ENCODE measurements at places on chromosomes 12 and 14.

- no peak for DNase-seq
Measured at GRCh38 chr14:105465209-105466031, 9.2 kb upstream of the CRIP2 start.

GRCh38 chr12:4112734-4113325 lies 160.7 kb upstream of the CCND2 start:
- DNase-seq = no peak

GRCh38 chr14:75709207-75709812 lies 48.3 kb downstream of the TTLL5 start:
- peak; percentile 71 for DNase-seq

GRCh38 chr14:28813810-28814209 lies 47.2 kb downstream of the FOXG1 start:
- DNase-seq = no peak

GRCh38 chr12:41362510-41362909 lies 174.4 kb downstream of the PDZRN4 start:
- DNase-seq = no peak

GRCh38 chr12:47881826-47882427 lies 22.9 kb downstream of the VDR start:
- DNase-seq = no peak

DNA sequence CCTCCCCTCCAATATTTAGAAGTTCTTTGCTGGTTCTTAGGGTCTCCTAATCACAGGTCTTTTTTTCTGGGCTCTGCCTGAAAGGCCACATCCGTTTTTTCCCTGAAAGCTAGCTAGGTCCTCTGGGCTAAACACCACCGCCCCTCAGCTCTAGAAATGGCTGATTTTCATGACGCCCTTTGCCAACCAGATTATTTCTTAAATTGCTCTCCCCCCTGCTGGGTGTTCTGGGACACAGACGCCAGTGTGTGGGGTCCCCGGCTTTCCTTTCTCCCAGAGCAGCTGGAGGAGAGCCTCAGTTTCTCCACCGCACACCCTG lies 45.3 kb upstream of the ATP23 start:
- DNase-seq = no peak

- DNase-seq = no peak
Measured at GRCh38 chr14:99192830-99193229, 79.2 kb downstream of the BCL11B start.

GRCh38 chr12:95613021-95613420 lies 61.7 kb upstream of the USP44 start:
- no peak for DNase-seq

GRCh38 chr12:108884116-108885012 lies 4.5 kb downstream of the DAO start:
- DNase-seq = peak; percentile 75

DNA sequence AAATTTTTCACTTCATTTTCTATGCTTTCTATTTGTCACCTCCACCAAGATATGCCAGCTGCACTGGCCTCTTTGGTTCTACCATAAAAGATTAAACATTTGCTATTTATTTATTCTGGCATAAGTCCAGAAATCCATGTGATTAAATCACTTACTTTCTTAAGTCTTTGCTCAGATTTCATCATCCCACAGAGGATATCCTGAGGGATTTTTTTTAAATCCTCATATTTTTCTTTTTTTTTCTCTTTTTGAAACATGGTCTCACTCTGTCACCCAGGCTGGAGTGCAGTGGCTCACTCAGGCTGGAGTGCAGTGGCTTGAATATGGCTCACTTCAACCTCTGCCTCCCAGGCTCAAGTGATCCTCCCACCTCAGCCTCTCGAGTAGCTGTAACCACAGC lies 645.4 kb upstream of the ATXN7L3B start:
- DNase-seq = no peak

GRCh38 chr12:113808095-113808951 lies 157.8 kb downstream of the RBM19 start:
- no peak for DNase-seq

- DNase-seq = no peak
Measured at GRCh38 chr12:24853588-24853987, 95.3 kb downstream of the BCAT1 start.

GRCh38 chr12:40738856-40739255 lies 46.6 kb downstream of the CNTN1 start:
- no peak for DNase-seq

DNA sequence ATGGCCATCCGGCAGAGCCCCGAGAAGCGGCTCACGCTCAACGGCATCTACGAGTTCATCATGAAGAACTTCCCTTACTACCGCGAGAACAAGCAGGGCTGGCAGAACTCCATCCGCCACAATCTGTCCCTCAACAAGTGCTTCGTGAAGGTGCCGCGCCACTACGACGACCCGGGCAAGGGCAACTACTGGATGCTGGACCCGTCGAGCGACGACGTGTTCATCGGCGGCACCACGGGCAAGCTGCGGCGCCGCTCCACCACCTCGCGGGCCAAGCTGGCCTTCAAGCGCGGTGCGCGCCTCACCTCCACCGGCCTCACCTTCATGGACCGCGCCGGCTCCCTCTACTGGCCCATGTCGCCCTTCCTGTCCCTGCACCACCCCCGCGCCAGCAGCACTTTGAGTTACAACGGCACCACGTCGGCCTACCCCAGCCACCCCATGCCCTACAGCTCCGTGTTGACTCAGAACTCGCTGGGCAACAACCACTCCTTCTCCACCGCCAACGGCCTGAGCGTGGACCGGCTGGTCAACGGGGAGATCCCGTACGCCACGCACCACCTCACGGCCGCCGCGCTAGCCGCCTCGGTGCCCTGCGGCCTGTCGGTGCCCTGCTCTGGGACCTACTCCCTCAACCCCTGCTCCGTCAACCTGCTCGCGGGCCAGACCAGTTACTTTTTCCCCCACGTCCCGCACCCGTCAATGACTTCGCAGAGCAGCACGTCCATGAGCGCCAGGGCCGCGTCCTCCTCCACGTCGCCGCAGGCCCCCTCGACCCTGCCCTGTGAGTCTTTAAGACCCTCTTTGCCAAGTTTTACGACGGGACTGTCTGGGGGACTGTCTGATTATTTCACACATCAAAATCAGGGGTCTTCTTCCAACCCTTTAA lies 1.5 kb downstream of the FOXG1 start:
- DNase-seq = no peak

GRCh38 chr12:11705010-11705409 lies 55.5 kb downstream of the ETV6 start:
- no peak for DNase-seq

DNA sequence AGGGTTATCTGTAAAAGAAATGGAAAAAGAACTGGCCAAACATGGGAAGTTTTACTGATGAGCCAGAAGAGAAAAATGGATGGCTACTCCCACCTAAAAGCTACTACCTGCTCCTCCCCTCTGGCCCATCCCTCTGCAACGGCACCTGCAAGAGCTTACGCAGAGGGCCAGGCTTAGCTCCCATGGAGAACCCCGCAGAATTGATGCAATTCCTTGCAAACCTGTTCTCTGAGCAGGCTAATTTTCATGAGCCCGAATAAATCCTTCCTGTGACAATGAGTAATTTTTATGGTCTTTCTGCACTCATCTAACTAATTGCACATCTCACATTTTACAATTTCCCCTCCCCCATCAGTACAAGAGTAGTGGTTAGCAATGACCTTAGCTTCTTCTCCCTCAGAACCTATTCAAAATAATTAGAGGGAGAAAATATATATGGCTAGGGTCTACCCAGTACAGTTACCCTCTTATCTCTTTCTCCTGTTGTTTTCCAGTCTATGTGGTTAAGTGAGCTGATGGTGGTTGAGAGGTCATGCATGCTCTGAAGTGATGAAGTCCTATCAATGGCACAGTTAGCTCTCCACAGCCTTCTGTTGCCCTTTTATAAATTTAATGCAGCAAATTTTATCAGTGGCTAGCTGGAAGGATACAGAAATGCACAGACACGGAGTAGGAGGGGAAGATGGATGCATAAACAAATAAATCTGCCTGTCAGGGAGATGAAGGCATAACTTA lies 67.7 kb upstream of the NTF3 start:
- DNase-seq = no peak

GRCh38 chr14:90981636-90982035 lies 78.8 kb downstream of the RPS6KA5 start:
- DNase-seq = no peak

- no peak for DNase-seq
Measured at GRCh38 chr12:77644915-77645605, 185.6 kb upstream of the NAV3 start.

DNA sequence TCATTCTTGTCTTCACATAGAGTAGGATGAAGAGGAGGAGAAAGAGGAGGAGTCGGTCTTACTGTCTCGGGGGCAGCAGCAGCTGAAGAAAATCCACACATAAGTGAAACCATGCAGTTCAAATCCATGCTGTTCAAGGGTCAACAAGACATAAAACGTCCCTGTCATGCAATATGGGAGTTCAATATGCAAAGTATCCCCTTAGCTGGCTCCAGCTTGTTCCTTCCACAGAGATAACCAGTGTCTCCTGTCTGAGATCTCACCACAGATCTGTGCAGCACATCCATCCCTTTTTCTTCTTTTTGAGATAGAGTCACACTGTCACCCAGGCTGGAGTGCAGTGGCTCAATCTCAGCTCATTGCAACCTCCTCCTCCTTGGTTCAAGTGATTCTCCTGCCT lies 357.5 kb downstream of the GALC start:
- no peak for DNase-seq

DNA sequence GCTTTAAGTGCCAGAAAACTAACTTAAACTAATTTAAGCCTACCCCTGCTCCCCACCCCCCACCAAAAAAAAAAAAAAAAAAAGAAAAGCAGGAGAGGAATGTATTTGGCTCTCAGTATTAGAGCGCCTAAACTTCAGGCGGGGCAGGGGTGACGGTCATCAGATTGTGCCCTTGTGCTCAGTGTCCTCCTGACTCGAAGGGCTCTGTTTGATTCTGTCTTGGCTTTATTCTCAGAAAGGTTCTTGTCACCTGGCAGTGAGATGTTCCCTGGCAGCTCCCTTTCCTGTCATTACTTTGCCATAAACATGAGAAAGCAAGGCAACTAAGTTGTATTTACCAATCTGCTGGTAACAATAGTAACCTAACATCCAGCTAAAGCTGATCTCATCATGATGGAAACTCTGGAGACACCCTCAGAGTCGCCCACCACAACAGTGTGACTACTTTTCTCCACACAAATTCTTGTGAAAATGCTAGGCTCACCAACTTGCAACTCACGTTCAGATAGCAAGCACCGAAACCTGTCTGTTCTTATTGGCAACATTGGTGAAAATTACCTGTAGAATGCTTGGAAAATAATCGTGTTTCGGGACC lies 39.0 kb upstream of the WNK1 start:
- DNase-seq = no peak

DNA sequence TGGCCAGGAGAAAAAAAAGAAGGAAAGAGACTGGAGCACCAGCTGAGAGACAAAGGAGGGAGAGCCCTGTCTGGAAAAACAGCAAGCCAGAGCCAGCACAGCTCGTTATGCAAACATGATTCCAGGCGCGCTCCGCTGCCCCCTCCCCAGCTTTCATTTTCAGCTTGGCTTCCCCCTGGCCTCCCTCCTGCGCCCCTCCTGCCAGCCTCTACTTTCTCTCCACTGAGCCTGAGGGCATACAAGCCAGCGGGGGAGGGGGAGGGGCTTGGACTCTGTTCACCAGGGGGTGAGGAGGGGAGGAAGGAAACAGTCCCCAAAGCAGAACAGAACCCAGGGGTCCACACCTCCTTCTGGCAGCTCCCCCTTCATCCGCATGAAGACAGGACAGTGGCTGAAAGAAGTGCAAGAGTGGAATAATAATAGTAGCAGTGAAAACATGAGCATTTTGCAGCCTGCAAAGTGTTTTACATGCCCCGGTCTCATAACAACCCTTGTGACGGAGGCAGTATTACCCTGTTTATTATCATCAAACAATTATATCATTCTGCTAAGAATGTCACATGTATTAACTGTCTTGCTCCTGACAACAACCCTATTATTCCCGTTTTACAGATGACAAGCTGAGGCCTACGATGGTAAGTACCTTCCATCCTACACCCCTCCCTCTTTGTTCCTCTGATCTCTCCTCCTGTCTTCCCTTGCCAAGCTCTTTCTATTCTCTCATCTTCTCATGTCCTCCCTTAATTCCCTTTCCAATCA lies 24.2 kb downstream of the SMUG1 start:
- DNase-seq = no peak

Data from CD4-positive, alpha-beta T cell treated with Interleukin-17A for 4 hours (primary cell).